A673 (cell line): ENCODE measurements at places on chromosomes 4 and X.

DNA sequence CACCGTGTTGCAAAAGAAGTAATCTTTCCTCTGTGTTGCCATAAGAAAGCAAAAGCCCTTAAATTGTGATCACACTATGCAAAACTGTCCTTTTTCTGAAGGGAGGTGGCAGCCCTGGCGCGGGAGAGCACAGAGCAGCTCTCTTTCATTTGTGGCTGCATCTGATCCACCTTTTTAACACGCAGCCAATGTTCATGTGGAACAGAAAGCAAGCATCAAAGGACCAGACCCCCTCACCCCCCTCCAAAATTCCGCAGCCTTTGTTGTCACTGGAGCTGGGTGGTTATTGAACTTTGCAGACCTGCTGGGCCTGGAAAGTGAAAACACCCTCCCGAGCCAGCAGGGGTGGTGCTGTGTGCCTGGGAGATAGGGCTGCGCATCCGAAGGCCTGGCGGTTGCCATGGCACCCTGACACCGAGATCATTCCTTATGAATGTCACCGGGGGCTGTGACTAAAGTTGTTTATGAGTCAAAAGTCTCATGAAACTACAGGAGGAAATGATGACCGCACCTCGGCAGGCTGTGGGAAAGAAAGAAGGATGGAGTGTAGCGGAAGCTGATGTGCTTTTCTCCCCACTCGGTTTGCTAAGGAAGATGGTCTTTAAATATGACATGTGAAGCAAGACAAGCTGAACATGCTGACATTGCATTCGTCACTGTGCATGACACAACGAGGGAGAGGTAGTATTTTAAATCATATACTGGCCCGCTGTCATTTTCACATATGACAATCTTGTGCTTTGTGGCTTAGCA, 367.4 kb downstream of the UNC5C start:
- no peaks in the 10 kb centered on the region for H3K36me3 ChIP-seq
- H3K27ac ChIP-seq: no peak overlapping the region
- no peaks in the 10 kb centered on the region for H3K4me1 ChIP-seq
- no peak overlapping the region for H3K4me3 ChIP-seq

DNA sequence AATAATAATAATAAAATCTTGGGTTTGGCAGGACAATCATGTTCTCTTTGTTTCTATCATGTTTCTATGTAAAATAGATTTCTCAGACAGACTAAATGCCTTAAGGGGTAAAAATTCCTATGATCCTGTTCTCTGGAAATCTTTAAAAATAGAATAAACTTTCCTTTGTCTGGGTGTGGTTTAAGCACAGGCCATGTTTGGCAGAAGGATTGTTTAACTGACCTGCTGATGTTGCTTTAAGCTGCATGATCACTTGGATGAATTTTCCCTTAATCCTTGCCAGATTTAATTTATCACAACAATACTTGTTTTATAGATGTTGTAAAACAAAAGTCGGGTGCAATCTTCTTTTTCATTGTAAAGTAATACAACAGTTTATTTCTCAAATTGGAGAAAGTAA, 341.7 kb upstream of the FAT1 start:
- H3K4me3 ChIP-seq: no peak overlapping the region
- no peak for DNase-seq
- peaks cover 77% of the 10 kb centered on the region for H3K27me3 ChIP-seq
- H3K36me3 ChIP-seq: no peaks in the 10 kb centered on the region

GRCh38 chr4:143207555-143207954, 22.8 kb downstream of the USP38 start:
- H3K36me3 ChIP-seq: peaks cover 46% of the 10 kb centered on the region
- no peaks in the 10 kb centered on the region for H3K27me3 ChIP-seq
- no peak overlapping the region for H3K4me3 ChIP-seq
- no peaks in the 10 kb centered on the region for H3K4me1 ChIP-seq
- H3K27ac ChIP-seq: no peak overlapping the region

DNA sequence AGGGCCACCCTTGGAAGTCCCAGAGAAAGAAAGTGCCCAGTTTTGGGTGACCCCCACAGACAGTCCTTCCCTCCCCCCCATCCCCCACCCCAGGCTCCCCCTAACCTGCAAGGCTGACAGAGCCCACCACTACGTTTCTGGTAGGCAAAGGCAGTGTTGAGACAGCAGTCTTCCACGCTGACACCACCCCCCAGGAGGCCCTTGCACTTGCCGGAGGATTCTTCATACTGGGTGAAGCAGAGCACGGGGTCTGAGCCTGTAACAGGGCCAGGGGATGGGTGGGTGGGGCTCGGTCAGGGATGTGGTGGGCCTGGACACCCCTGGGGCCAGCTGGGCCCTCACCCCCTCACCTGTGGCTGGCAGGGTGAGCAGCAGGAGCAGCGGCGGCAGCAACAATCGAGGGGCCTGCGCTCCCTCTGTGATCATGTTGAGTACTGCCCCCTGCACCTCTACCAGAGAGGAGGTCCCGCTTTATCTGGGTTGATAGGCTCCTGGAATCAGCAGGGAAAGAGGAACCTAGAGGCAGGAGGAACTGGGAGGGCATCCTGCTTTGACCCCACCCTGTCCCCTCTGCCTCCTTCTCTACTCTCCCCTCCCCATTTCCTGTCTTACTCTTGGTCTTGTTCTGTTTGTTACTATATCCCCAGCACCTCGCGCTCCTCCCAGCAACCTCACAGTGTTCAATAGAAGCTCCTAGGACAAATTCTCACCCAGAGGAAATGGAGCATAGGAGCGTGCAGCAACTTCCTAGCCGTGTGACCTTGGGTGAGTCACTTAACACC, at the start of gene CFP:
CFP (minus strand) TSS at position 512 of the 782 bp plus-strand sequence; CDS start at position 426, 86 bp downstream.
- no peak within 1 kb of the TSS for H3K27ac ChIP-seq
- H3K4me3 ChIP-seq: no peak within 1 kb of the TSS
- no peaks in the 10 kb centered on the region for H3K4me1 ChIP-seq

GRCh38 chrX:2389324-2389723, 111.5 kb downstream of the DHRSX start:
- H3K27me3 ChIP-seq: no peaks in the 10 kb centered on the region
- H3K4me3 ChIP-seq: no peak overlapping the region
- H3K27ac ChIP-seq: no peak overlapping the region
- no peak for DNase-seq
- H3K4me1 ChIP-seq: no peaks in the 10 kb centered on the region

- H3K4me3 ChIP-seq: no peak overlapping the region
- no peaks in the 10 kb centered on the region for H3K27me3 ChIP-seq
- no peak overlapping the region for H3K27ac ChIP-seq
- no peaks in the 10 kb centered on the region for H3K4me1 ChIP-seq
- no peaks in the 10 kb centered on the region for H3K36me3 ChIP-seq
- no peak for DNase-seq
Observed at GRCh38 chr4:8188085-8188484, 11.0 kb upstream of the SH3TC1 start.

GRCh38 chrX:46447384-46447783, 97.8 kb downstream of the ZNF674 start:
- peak; percentile 10 for DNase-seq
- peak overlapping the region; percentile 71 for H3K4me3 ChIP-seq
- peak overlapping the region; percentile 92 for H3K27ac ChIP-seq
- H3K4me1 ChIP-seq: no peaks in the 10 kb centered on the region
- H3K36me3 ChIP-seq: no peaks in the 10 kb centered on the region
- no peaks in the 10 kb centered on the region for H3K27me3 ChIP-seq

GRCh38 chrX:29662759-29663503, 552.4 kb upstream of the MAGEB2 start:
- H3K4me3 ChIP-seq: no peak overlapping the region
- H3K27me3 ChIP-seq: no peaks in the 10 kb centered on the region
- no peaks in the 10 kb centered on the region for H3K36me3 ChIP-seq
- no peak overlapping the region for H3K27ac ChIP-seq
- H3K4me1 ChIP-seq: no peaks in the 10 kb centered on the region
- DNase-seq: no peak

- no peaks in the 10 kb centered on the region for H3K4me1 ChIP-seq
- no peaks in the 10 kb centered on the region for H3K36me3 ChIP-seq
- DNase-seq: peak; percentile 56
- no peak overlapping the region for H3K4me3 ChIP-seq
- H3K27ac ChIP-seq: no peak overlapping the region
Observed at GRCh38 chrX:12901486-12901885, 4.9 kb upstream of the TLR8 start.

DNA sequence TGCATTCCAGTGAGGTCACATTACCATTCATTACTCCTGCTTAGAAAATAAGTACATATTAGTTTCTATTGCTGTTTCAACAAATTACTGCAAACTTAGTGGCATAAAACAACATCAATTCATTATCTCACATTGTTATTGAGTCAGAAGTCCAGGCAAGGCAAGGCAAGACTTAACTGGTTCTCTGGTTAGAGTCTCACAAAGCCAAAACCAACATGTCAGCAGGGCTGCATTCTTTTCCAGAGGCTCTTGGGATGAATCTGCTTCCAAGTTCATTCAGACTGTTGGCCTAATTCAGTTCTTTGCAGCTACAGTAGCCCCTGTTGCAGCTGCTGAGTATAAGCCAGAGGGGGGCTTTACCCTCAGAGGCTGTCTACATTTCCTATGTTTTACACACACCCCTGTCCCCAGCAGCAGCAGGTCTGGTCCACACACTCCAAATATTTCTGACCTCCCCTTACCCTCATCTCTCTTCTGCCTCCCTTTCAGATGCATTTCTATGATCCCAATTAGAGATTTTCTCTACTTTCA, 892.1 kb upstream of the EPHA5 start:
- no peak overlapping the region for H3K4me3 ChIP-seq
- H3K36me3 ChIP-seq: no peaks in the 10 kb centered on the region
- no peaks in the 10 kb centered on the region for H3K27me3 ChIP-seq
- no peak overlapping the region for H3K27ac ChIP-seq
- no peaks in the 10 kb centered on the region for H3K4me1 ChIP-seq
- no peak for DNase-seq

DNA sequence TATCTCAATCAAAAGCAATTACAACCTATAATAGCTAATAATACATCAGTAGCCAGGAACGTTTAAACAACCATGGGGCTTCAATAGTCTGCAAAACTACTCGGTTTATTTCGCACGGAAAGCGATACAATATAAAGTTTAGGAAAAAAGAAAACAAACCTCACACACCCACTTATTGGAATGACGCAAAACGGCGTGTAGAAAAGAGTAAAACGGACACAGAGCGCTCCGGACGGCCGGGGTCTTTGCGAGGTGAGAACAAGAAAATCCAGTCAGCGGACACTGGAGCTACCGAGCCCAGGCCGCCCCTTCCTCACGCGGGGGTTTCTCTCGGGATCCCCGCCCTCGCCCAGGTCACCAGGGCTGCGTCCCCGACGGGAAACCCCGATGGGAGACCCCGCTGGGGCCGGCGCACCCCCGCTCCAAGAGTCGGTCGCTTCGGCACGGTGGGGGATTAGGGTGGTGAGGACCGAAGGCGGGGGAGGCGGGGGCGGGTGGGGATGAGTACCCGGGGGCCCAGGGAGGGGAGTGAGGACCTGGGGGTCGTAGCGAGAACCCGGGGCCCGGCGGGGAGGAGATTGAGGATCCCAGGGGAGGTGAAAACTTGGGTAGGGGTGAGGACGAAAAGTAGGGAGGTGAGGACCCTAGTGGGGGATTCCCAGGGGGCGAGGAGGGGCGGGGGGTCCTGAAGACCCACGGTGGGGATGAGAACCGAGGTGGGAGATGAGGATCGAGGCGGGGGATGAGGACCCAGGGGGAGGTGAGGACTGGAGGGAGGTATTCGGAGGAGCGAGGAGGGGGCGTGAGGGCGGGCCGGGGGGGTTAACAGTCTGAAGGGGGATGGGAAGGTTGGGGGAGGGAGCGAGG, 737 bp downstream of the NELFA start:
- peak overlapping the region; percentile 70 for H3K4me3 ChIP-seq
- no peaks in the 10 kb centered on the region for H3K4me1 ChIP-seq
- peak overlapping the region; percentile 100 for H3K27ac ChIP-seq
- no peaks in the 10 kb centered on the region for H3K27me3 ChIP-seq
- H3K36me3 ChIP-seq: peaks cover 29% of the 10 kb centered on the region
- DNase-seq: no peak

DNA sequence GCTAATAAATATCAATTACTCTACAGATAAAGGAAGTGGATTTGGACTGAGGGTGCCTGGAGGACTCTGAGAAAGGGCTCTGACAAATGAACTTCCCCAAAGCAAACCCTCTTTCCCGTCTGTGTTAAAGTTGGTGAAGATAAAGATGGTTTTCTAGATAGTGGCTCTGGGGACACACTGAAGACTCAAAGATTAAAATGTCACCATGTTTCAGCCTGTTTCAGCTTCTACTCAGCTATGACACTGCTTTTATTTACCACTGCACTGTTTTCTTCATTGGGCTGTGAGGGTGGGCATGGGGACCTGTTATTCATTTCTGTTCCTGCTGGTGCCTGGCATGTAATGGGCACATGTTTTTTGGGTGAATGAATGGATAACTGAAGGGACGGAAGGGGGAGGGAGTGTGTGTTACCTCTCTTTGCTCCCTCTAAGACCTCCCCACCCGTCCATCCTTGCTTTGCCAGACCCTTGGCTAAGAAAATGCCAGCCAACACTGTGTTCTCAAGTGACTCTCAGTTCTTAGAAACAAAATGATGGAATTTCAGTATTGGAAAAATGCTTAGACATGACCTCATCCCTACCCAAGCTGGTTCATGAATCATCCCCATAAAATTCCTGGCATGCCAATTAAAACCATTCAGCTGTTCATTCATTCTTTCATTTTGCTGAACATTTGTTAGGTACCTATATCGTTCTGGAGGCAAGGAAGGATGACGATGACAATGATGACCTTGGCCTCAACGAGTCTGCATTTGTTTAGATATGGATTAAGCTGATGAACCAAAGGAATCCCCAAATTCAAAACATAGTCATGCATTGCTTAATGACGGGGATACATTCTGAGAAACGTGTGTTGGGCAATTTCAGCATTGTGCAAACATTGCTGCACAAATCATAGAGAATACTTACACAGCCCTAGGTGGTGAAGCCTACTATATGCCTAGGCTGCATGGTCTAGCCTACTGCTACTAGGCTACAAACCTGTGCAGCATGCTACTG, 13.4 kb upstream of the STK32B start:
- H3K27ac ChIP-seq: no peak overlapping the region
- DNase-seq: peak; percentile 69
- H3K4me3 ChIP-seq: no peak overlapping the region
- no peaks in the 10 kb centered on the region for H3K36me3 ChIP-seq
- H3K27me3 ChIP-seq: no peaks in the 10 kb centered on the region
- peaks cover 25% of the 10 kb centered on the region for H3K4me1 ChIP-seq

DNA sequence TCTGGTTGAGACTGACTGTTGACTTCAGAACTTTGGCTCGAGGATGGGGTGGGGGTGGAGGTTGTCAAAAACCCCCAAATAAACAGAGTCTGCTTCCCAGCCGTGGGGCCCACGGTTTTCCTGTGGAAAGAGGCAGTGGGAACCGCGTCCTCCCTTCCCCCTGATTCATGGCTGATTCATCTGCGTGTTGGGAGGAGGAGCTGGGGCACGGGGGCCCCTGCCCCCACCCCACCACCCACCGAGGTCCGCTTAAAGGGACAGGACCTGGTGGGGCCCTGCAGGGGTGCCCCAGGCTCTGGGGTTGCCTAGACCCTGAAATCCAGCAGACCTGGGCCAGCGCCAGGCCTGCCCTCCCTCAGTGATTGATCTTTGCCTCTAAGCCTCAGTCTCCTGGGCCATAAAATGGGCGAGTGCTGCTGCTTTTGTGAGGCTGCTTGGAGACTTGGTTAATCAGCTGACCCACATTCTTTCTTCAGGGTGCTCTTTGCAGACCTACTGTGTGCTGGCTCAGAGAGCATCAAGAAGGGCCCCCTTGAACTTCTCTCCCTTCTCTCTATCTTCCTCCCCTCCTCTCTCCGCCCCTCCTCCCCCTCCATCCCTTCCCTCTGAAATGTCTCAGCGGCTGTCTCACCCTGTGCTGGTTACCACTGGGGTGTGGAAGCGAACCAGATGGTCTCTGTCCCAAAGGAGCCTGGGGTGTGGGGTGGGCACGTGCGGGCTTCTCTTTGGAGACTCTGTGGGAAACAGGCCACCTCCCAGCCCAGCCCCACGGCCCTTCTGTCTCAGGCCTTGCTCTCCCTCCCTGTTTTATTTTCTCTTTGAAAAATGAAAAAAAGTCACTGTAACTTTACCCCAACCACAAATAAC, 9.1 kb downstream of the HTRA3 start:
- peak overlapping the region; percentile 24 for H3K27ac ChIP-seq
- DNase-seq: no peak
- peaks cover 41% of the 10 kb centered on the region for H3K4me1 ChIP-seq
- no peaks in the 10 kb centered on the region for H3K27me3 ChIP-seq
